ENCODE measurements at places on chromosomes 3 and 15.

- peak within 1 kb of the TSS; percentile 47 for H3K4me3 ChIP-seq
- peak; percentile 18 for DNase-seq
- peaks cover 64% of the 10 kb centered on the region for H3K27me3 ChIP-seq
- H3K4me1 ChIP-seq = no peaks in the 10 kb centered on the region
- no peak within 1 kb of the TSS for H3K27ac ChIP-seq
- no peaks in the 10 kb centered on the region for H3K36me3 ChIP-seq
These were observed at the start of gene VWA5B2 for GRCh38 chr3:184229394-184230080. Gene VWA5B2, plus strand, starts transcription at chr3:184229585. Its CDS starts 944 bp downstream, at chr3:184230529.

GRCh38 chr3:112302881-112303763 is 9.1 kb upstream of the SLC9C1 start:
- peak; percentile 11 for DNase-seq
- no peak overlapping the region for H3K27ac ChIP-seq
- no peaks in the 10 kb centered on the region for H3K36me3 ChIP-seq
- no peaks in the 10 kb centered on the region for H3K27me3 ChIP-seq
- peaks cover 10% of the 10 kb centered on the region for H3K4me1 ChIP-seq

DNA sequence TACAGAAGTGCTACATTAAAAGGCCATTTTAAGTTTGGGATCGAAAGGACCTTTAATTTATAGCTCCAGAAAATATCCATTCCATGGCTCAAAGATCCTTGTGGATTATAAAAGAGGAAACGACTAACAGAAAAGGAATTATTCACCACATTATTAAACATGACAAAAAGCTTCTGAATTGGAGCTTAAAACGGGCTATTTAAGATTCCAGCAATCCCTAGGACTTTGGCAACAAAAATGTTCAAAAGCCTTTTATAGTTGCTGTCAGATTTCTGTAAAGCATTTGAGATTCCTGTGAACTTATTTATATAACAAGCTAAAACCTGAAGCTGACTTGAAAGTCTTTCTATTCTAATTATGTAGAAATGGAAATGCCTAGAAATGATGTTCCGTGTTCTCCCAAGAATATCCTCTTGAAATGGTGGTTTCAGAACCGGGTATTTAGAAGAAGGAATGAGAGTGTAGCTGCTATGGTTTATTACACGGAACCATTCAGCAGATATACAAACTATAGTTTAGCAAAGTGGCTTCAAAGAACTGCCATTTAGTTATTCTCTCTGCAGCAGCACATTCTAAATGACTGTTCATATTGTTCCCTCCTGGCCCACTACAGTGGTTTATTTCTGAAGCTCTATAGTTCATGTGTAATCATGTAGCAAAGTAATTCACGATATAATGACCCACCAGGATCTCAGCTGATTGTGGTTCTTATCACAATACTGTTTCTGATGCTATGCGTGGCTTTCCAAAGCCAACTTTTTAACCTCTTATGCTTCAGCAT is 961.7 kb downstream of the FHIT start:
- H3K4me3 ChIP-seq = no peak overlapping the region
- H3K36me3 ChIP-seq = no peaks in the 10 kb centered on the region
- DNase-seq = peak; percentile 22

DNA sequence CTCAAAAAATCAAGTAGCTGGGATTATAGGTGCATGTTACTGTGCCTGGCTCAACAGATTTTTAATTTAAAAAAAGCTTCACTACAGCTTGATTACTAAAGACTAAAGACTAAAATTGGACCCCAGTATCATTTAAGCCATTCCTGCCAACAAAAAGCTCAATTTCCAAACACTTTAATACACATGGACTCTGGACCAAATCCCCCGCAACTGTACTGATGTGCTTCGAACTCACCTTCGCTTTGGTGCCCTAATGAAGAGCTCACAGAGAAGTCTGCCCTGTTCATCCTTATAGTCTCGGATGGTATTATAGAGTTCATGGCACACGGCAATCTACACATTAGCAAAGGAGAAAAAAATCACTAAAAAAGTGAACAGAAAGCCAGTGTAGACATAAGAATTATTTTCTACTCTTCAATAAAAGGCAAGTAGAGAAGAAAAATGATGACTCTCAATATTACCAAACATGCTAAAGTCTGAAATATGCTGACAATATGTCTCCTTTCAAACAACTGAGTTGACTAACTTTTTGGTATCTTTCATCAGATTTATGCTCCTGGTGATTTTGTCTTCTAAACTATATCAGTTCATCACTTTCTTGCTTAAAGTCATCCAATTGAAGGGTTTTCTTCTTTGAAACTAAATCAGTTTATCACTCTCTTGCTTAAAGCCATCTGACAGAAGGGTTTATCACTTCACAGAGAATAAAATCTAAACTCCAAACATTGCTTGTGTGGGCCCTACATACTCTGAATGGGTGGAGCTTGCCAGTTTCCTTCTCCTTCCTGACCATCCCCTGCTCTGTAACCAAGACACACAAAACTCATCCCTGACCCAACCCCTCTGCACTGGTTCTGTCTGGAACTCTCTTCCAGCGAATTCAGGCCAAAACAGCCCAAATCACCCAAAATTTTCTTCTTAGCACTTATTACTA is 7.2 kb downstream of the PBRM1 start:
- H3K36me3 ChIP-seq = peaks cover 25% of the 10 kb centered on the region
- peak overlapping the region; percentile 25 for H3K27ac ChIP-seq
- no peaks in the 10 kb centered on the region for H3K27me3 ChIP-seq
- H3K4me1 ChIP-seq = peaks cover 6% of the 10 kb centered on the region

DNA sequence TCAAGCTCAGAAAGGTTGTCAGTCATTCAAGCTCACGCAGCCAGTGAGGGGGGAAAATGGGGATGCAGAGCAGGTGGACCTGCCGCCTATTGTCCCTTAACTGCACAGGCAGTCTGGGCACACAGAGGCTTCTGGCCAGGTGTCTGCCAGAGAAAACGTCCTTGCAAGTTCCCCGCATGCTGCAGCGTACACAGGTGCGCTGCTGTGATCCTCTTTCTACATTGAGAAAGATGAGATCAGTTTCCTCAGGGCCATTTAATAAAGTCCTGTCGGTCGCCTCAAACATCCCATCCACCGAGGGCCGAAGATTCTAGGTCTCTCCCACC is 445 bp upstream of the TSEN2 start:
- DNase-seq = no peak
- H3K4me3 ChIP-seq = peak overlapping the region; percentile 49
- no peaks in the 10 kb centered on the region for H3K4me1 ChIP-seq
- H3K27me3 ChIP-seq = no peaks in the 10 kb centered on the region
- no peaks in the 10 kb centered on the region for H3K36me3 ChIP-seq

DNA sequence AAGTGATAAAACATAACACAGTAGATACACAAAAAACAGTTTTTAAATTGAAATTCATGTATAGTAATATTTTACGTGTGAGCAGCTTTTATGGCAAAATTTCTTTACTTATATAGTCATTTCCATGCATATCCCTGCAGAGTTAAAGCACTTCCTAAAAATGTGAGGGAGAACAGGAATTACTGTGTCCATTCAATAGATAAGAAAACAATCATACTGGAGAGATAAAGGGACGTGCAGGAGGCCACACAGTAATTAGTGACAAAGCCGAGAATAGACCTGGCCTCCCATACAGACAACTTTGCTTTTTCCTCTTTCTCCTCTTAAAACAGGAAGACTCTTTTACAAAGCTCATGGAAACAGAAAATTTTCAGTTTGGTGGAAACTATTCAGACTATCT is 247.5 kb downstream of the CDIN1 start:
- H3K4me1 ChIP-seq = peaks cover 1% of the 10 kb centered on the region
- no peak overlapping the region for H3K4me3 ChIP-seq
- no peak overlapping the region for H3K27ac ChIP-seq
- H3K36me3 ChIP-seq = no peaks in the 10 kb centered on the region
- no peak for DNase-seq

GRCh38 chr15:42066764-42067415 is 27.5 kb downstream of the PLA2G4D start:
- H3K4me3 ChIP-seq = no peak overlapping the region
- H3K27me3 ChIP-seq = peaks cover 53% of the 10 kb centered on the region
- no peak overlapping the region for H3K27ac ChIP-seq
- H3K36me3 ChIP-seq = no peaks in the 10 kb centered on the region

DNA sequence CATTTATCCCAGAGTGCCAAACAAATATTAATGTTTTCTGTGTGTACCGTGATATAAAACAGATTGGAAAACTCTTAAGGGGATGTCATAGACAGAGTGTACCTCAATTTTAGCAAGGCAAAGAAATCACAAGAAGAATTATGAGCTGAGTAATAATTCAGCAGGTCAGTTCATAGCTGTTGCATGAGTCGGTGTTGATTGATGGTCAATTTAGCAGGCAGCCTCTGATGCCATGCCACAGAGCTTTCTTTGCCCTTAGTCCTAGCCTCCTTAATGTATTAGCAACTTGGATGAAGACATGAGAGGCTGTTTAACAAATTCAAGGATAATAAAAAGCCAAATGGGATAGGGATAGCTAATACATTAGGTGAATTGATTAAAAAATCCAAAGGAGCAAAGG is 6.8 kb downstream of the SLC35A5 start:
- H3K27me3 ChIP-seq = no peaks in the 10 kb centered on the region
- H3K4me1 ChIP-seq = no peaks in the 10 kb centered on the region
- no peak overlapping the region for H3K4me3 ChIP-seq
- H3K36me3 ChIP-seq = peaks cover 8% of the 10 kb centered on the region

- no peak overlapping the region for H3K27ac ChIP-seq
- H3K4me1 ChIP-seq = peaks cover 13% of the 10 kb centered on the region
- DNase-seq = no peak
- H3K36me3 ChIP-seq = no peaks in the 10 kb centered on the region
These were observed 314.0 kb upstream of the THBS1 start for GRCh38 chr15:39266890-39267289.

- no peaks in the 10 kb centered on the region for H3K27me3 ChIP-seq
- peak; percentile 99 for DNase-seq
- peak overlapping the region; percentile 56 for H3K27ac ChIP-seq
- H3K4me3 ChIP-seq = no peak overlapping the region
These were observed 21.6 kb upstream of the SLC6A20 start for GRCh38 chr3:45817831-45818522.

- H3K36me3 ChIP-seq = no peaks in the 10 kb centered on the region
- no peaks in the 10 kb centered on the region for H3K4me1 ChIP-seq
- no peak overlapping the region for H3K4me3 ChIP-seq
- no peaks in the 10 kb centered on the region for H3K27me3 ChIP-seq
- peak; percentile 5 for DNase-seq
These were observed 194.7 kb upstream of the NANOGP8 start for GRCh38 chr15:35279811-35280210.

- no peak overlapping the region for H3K4me3 ChIP-seq
- peaks cover 43% of the 10 kb centered on the region for H3K27me3 ChIP-seq
- no peaks in the 10 kb centered on the region for H3K4me1 ChIP-seq
- no peak overlapping the region for H3K27ac ChIP-seq
These were observed 15.7 kb upstream of the GRIP2 start for GRCh38 chr3:14555835-14556234.

DNA sequence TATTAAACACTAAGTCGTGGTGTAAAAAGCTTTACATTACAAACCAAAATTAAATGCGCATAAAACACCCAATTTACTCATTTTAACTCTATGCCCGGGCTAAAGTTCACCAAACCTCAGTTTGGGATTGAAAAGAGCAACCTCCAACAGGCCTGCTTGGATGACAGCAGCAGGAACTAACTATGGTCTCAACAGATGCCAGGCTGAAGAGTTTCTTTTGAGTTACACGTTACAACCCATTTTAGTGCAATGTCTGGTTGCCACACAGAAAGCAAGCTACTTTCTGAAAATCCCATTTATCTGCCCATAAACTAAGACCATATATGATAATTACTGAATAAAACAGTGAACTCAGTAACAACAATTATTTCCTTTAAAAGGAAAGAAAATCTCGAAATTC is 2.2 kb downstream of the SATB1 start:
- H3K4me1 ChIP-seq = peaks cover 2% of the 10 kb centered on the region
- DNase-seq = no peak
- no peak overlapping the region for H3K27ac ChIP-seq
- H3K4me3 ChIP-seq = 0 out of 2 replicates have a peak overlapping the region, but pooled peaks have one; percentile 84

DNA sequence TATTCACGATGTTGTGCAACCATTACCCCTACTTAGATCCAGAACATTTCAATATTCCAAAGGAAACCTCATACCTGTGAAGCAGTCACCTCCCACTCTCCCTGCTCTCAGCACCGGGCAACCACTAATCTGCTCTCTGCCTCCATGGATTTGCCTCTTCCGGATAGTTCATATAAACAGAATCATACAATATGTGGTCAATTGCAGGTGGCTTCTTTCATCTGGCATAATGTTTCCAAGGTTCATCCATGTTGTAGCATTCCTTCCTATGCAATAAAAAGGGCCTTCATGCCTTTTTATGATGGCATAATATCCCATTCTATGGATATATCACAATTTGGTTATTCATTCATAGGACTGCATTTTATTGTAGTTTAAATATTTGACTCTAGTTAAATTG is 23.9 kb downstream of the CA12 start:
- no peak overlapping the region for H3K4me3 ChIP-seq
- peaks cover 7% of the 10 kb centered on the region for H3K27me3 ChIP-seq
- DNase-seq = no peak
- no peaks in the 10 kb centered on the region for H3K4me1 ChIP-seq
- H3K27ac ChIP-seq = no peak overlapping the region

GRCh38 chr15:48433226-48433886 is 102.1 kb downstream of the DUT start:
- H3K27me3 ChIP-seq = no peaks in the 10 kb centered on the region
- H3K4me3 ChIP-seq = no peak overlapping the region
- DNase-seq = peak; percentile 73
- H3K27ac ChIP-seq = peak overlapping the region; percentile 20
- peaks cover 62% of the 10 kb centered on the region for H3K36me3 ChIP-seq

DNA sequence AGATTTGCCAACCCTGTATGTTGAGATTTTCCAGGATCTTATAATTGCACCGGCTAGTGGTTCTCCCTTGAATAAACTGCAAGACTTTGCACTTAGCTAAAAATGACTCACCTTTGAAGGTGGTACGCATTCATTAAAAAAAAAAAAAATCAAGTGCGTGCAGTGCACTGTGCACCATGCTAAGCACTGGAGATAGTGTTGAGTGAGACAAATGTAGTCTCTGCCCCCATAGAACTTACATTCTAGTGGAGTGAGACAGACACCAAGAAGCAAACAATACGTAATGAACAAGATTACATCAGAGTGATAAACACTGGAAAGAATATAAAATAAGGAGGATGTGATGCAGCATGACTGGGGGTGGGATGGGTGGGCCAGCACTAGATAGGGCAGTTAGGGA is 69.4 kb downstream of the ITPR1 start:
- no peaks in the 10 kb centered on the region for H3K4me1 ChIP-seq
- no peaks in the 10 kb centered on the region for H3K27me3 ChIP-seq
- no peak overlapping the region for H3K4me3 ChIP-seq
- no peaks in the 10 kb centered on the region for H3K36me3 ChIP-seq

Data from IMR-90 (cell line).